Natural killer cell treated with Interleukin-12 subunit alpha and Interleukin-12 subunit beta and Interleukin-15 and Interleukin-18, amount 100 ng/mL, for 72 hours (primary cell): ENCODE measurements at places on chromosomes 5 and 9. TPM values are rescaled to one million over a fixed set of nuclear protein-coding genes. Genes with fewer than 3 reads are reported as not detected.

ANXA2R gene
- total RNA-seq, result 4.8 TPM

DNA sequence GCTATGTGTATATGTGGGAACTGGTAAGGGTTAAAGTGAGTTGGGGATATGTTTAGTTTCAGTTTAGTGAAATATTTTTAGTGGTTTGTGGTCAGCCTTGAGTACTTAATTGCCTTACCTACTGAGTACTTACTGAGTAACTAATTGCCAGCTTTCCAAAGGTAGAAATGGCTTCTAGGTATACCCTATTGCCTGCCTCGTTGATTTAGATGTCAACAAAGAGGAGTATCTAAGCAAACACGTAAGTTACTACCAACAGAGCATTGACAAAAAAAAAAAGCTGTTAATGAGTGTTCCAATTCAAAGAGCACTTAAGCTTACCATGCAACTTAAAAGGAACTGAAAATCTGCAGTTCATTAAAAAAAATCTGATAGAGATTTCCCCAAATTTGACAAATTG, 8.8 kb downstream of the ATP10B start:
- H3K27me3 ChIP-seq, result no peaks in the 10 kb centered on the region
- H3K4me3 ChIP-seq, result no peak overlapping the region
- H3K36me3 ChIP-seq, result no peaks in the 10 kb centered on the region
- no peak overlapping the region for H3K27ac ChIP-seq
- no peak for DNase-seq
- H3K4me1 ChIP-seq, result no peaks in the 10 kb centered on the region

DNA sequence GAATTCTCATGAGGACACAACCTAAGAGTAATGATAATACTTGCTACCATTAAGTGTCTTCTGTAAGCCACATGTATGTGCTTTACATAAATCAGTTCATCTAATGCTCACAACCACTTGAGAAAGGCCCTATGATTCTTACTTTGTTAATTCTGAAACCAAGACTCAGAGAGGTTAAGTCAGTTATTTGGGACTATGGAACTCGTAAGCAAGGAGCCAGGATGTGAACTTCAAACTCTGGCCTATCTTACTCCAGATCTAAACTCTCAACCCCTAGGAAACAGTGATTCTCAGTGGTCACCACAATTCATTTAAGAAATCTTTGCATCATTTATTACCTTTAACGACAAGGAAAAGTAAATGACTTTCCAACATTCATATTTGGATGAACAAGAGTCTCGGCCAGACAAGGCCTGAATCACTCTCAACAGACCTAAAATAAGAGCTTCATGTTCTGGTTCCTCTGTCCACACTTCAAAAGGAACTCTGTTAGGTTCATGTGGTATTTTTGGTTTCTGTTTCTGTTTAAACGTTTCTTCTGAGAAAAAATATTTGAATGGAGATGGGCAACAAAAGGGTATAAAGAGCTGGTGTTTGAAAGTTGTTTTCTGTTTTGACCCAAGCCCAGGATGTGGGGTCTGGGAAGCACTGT, 104.8 kb downstream of the LPAR1 start:
- H3K36me3 ChIP-seq, result no peaks in the 10 kb centered on the region
- H3K4me3 ChIP-seq, result no peak overlapping the region
- DNase-seq, result no peak
- H3K4me1 ChIP-seq, result peaks cover 3% of the 10 kb centered on the region
- no peak overlapping the region for H3K27ac ChIP-seq
- H3K27me3 ChIP-seq, result no peaks in the 10 kb centered on the region

SPAAR gene
- total RNA-seq, result not detected

DNA sequence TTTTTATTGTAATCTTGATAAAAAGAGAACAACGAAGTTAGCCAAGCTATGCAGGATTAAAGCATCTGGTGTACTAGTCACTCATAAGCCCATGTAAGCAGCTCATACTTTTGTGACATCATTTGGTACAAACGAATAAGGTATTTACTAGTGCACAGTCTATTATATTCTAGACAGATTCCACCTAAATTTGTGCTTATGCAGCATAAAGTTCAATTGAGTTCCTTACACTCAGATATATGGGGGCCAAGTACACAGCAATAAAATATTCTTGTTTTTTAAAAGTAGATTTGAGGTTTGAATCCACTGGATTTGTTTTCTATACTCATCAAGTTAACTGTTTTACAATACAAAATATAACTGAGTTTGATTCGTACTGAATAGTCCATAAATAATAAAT, 1621.2 kb downstream of the MAT2B start:
- H3K4me1 ChIP-seq, result no peaks in the 10 kb centered on the region
- H3K36me3 ChIP-seq, result no peaks in the 10 kb centered on the region
- no peak for DNase-seq
- H3K4me3 ChIP-seq, result no peak overlapping the region
- no peak overlapping the region for H3K27ac ChIP-seq
